ENCODE measurements at places on chromosomes 1 and 21.

GRCh38 chr21:43341378-43342161 is 85.4 kb downstream of the SIK1 start:
- no peak for DNase-seq

DNA sequence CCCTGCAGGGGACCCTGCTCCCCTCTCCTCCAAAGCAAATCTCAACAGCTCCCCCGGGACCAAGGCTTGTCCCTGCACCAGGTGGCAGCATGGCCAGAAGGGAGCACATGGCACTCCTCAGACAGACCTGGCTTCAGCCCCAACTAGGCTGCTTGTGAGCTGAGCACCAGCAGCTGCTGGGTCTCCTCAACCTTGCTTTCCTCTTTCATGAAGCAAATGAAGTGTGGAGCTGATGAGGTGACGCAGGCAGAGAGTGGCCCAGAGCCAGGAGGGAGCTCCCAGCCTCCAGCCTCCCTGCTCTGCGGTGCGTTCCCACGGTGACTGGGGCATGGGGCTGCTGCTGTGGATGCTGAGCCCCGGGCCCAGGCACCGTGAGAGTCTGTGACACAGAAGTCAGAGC is 34.0 kb downstream of the MEGF6 start:
- DNase-seq, result no peak

DNA sequence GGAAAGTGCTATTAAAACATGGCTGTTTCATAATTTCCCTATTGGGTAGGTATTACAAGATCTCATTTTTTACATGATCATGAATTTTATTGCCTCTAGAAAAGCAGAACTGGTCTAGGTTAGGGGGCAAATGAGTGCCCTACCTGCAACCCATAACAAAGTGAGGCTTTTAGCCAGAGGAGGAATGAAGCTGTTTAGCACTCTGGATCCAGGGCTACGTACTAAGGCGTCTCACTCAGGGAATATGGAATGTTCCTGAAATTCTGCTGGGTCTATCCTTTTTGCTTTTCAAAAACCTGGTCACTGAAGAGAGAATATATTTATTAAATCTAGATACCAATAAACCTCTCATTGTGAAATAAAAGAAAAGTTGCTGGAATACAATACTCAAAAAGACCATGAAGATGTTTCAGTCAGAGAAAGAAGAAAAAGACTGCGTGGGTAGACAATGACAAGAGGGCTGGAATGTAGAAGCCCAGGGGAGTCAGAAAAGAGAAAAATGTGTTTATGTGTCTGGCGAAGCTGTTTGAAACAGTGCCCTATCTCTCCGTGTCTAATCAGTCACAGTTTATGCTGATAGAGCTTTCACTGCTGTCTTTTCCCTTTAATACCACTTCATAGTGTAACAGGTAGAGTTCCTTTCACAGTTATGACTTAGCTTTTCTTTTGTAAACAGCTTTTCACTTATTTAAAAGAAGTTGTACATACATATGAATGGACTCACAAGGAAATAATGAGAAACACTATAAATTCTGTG is 25.0 kb upstream of the SYDE2 start:
- no peak for DNase-seq

DNA sequence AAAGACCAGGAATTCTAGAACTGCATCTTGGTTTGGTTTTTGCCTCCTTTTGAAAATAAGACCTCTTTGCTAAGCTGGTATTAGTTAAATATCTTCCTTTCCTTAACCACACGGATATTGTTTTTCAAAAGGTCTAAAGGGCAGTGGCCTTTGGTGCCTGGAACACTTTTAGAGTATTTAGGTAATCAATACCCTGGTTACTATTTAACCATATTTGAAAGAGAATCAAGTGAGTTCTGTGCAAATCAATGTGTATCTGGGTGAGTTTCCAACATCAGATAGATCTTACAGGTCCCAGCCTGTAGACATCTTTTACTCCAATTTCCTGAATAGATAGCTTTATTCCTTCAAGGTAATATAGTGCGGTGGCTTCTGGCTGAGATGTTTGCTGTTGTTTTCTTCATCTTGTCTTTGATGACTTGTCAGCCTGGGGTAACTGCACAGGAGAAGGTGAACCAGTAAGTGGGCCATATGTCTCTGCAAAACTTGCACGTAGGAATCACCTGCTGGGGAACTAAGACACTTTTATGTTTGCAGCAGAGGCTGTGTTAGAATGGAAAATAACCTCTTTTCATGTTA is at the start of gene C8A:
TSS of gene C8A (plus strand) at position 277 of the 579 bp plus-strand sequence. CDS start at position 382, 105 bp downstream.
- DNase-seq, result no peak

GRCh38 chr1:42109600-42109999 is 43.6 kb upstream of the GUCA2B start:
- DNase-seq, result no peak

GRCh38 chr1:17020502-17020901 is 8.8 kb upstream of the ATP13A2 start:
- no peak for DNase-seq
